ENCODE measurements at places on chromosomes 1 and 21. TPM values are rescaled to one million over a fixed set of nuclear protein-coding genes. Genes with fewer than 3 reads are reported as not detected.

AKR7A3 gene
- polyA plus RNA-seq: not detected

GBP7 gene
- polyA plus RNA-seq: not detected

DCST1 gene
- polyA plus RNA-seq: not detected

SLAMF1 gene
- polyA plus RNA-seq: 62.5 TPM

GRCh38 chr1:239429163-239429562 lies 42.8 kb downstream of the CHRM3 start:
- no peak for DNase-seq

DNA sequence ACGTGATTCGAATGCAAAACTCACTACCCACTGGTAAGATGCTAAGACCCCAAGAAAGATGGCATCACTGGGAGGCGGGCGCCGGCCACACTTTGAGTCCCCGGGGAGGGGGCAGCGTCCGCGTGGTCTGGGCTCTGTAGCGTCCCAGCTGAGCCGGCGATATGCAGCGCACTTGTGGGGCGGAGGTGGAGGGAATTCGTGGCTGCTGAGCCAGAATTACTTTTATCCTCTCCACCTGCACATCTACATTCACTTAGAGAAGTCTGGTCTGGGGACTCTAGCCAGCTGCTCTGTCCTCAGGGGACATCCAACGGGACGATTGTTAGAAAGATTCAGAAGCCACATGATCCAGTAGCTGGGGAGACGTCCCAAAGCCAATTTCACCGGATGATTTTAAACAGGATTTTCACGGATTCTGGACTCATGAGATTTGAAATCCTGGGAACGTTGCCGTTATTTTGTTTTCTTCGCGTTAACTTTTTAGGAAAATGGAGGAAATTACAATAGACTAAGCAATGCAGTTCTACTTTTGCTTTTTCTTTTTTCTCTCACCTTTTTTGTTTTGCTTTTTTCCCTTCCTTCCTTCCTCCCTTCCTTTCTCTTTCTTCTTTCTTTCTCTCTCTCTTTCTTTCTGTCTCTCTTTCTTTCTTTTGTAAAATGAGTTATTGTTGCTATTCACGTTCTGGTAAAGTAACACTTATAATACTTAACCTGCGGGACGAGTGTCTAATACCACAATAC lies 1.3 kb downstream of the JAM2 start:
- no peak for DNase-seq

DNA sequence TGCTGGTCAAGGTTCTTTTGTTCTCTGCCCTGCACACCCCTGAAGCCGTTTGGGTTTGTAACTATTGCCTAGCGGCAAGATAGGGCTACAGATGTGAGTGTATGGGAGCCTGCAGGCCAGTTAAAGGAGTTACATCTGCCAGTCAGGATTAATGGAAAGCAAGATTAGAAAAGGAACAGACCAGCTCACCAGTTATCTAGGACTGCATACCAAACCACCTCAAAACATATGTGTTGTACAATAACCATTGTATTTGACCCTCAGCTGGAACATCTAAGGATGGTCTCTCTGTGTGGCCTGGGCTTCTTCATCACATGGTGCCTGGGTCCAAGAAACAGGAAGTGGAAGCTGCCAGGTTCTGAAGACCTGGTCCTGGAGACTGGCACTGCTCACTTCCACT lies 52.5 kb upstream of the FBXO28 start:
- DNase-seq: no peak

DNA sequence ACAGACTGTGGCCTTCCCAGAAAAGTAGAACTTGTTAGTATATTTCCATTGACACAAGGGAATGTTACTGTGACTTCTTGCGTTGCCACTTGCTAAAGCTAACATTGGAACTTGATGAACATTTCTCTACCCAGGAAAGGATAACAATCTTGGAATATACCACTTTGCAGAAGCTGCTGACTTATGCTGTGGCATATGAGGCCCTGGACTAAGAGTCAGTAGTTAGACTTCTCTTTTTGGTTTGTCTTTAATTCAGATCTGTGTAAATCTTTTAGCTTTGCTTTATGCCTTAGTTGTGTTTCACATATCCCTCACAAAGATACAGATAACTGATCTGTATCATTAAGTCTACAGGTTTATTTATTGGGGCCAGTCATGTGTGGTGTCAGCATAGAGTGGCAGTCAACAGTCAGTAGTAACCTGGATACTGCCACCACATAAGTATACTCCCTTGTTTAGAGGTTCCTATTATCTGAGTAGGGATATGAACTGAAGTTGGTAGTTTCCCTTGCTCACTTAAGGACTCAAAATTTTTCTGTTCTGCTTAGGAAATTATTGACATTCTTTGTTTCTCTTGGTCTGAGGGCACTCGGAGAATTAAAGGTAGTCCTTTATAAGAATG lies 14.7 kb downstream of the RNF2 start:
- DNase-seq: no peak

Measured in CD4-positive, alpha-beta memory T cell (primary cell).